ENCODE measurements at places on chromosomes 12 and 14.

- DNase-seq, result no peak
Measured at GRCh38 chr12:93042283-93042682, 113.2 kb upstream of the EEA1 start.

GRCh38 chr12:96053476-96054243, 18.3 kb upstream of the LTA4H start:
- DNase-seq, result no peak

- no peak for DNase-seq
Measured at GRCh38 chr12:108321688-108322087, 17.4 kb downstream of the CMKLR1 start.

DNA sequence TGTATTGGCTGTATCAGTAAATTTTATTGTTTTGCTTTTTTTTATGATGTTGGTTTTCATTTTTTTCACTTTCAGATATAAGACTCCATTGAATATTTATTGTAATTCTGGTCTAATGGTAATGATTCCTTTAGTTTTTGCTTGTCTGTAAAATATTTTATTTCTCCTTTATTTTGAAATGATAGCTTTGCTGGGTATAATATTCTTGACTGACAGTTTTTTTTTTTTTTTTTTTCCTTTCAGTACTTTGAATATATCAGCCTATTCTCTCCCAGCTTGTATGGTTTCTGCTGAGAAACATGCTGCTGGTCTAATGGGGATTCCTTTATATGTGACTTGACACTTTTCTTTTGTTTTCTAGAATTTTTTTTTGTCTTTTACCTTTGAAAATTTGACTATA, 195.1 kb upstream of the SLC38A2 start:
- DNase-seq, result no peak

DNA sequence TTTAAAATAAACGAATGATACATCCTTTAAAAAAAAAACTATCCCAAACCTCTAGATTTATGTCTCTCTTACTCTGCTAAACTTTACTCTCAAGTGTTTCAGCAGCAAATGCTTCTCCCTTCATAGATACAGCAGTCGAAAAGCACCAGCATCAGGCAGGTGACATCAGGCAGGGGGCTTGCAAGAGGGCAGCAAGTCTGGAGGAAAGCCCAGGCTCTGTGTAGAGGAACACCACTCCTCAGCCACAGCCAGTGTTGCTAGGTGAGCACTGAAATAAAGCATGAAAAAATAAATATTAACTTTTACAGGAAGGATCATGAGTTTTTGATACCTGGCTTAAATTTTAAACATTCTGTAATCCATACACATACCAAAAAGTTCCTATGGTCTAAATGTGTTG, 419.4 kb downstream of the GALC start:
- no peak for DNase-seq

DNA sequence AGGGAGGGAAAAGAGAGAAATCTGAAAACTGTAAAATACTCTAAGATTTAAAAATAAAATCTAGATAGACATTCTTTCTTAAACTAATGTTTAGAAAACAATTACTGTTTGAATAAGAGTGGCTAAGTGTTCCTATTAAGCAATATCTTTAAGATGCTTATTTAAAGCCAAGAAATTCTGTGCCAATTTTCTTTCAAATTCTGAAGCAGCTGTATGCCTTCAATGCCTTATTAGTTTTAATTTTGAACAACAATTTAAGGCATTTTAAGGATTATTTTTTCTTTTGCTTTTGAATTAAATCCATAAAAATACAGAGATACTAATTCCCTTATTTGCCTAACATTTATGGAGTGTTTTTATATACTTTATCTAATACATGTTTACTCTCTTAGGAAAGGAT, 50.3 kb upstream of the KITLG start:
- no peak for DNase-seq

DNA sequence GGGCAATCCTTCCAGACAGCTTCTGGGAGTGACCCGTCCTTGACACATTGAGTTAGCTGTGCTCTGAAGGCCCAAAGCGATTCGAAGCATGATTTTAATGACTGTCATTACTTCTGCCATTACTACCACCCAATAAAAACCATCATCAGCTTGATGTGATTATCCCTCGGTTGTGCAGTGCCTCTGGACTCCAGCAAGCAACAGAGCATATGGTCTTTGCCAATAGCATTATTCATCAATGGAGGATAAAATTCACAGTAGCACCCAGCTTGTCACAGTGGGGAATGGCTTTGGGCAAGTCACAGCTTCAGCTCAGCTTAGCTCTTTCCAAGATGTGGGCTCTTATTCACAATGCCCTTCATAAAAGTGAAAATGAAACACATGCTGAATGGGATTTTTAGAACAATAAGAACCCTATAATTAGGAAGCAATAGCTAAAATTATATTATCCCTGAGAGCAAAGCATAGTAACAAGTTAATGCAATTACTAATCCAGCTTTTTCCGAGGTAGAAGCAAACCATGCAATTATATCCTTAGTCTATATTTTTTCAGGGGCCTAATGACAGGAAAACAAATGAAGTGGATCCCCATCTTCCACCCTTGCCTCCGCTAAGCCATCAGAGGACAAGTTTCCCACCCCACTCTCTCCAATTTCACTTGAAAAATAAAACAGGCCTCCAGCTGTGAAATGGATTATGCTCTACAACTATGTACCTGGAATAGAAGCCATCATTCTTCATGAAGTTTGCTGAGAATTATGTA, 163.0 kb upstream of the EEA1 start:
- no peak for DNase-seq

DNA sequence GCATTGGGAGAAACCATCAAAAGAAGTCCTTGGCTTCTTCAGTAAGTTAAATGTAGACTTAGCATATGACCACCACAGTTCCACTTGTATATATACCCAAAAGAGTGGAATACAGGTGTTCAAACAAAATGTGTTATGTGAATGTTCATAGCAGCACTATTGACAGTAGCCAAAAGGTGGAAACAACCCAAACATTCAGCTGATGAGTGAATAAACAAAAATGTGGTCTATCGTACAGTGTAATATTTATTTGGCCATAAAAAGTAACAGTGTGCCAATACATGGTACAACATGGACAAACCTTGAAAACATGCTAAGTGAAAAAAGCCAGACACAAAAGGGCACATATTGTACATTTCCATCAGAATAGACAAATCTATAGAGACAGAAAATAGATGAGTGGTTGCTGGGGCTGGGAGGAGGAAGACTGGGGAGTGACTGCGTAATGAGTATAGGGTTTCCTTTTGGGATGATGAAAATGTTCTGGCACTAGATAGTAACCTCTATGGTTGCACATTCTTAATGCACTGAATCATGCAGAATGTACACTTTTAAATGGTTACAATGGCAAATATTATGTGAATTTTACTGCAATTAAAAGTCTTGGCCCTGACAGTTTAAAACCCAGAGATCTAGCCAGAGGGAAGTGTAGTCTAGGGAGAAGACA, 5.5 kb downstream of the ERP29 start:
- no peak for DNase-seq

- no peak for DNase-seq
Measured at GRCh38 chr12:26749781-26750180, 83.2 kb downstream of the ITPR2 start.

DNA sequence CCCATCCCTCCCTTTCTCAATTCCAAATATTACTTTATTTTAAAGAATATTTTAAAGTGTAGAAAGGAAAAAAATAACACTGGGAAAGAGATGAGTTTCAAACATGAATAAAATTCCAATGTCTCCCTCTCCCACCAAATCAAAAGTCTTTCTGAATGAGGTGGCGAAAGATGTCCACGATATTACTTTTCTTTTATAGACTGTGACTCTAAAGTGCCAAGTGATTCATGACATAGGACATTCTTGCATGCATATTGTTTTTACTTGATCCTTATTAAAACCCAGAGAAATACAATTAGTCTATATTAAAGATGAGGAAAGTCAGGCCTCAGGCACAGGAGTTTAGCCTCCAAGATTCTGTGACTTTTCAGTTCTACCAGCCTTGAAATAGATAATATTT, 16.0 kb upstream of the LUM start:
- no peak for DNase-seq

- no peak for DNase-seq
Measured at GRCh38 chr14:20460458-20461224, 593 bp downstream of the PIP4P1 start.

GRCh38 chr12:7146228-7146627, 16.1 kb downstream of the CLSTN3 start:
- DNase-seq, result no peak

- no peak for DNase-seq
Measured at GRCh38 chr12:67382241-67382871, 113.2 kb downstream of the CAND1 start.

DNA sequence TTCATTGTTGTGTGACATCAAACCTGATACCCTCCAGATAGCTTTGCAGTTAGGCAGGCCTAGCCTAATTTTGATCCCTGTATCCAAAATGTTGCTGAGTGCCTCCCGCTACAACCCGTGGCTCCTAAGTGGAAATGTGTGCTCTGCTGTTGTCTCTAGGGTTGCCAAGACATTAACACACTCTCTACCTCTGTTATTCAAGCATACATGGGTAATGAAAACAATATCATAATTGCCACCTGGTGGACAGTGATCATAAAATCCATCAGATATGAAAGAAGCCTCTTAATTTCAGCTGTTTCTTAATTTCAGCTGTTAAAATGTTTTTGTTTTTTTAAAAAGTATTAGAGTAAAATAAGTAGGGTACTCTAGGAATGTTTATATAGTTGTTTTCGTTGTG, 93.5 kb downstream of the PLEKHA5 start:
- DNase-seq, result no peak

DNA sequence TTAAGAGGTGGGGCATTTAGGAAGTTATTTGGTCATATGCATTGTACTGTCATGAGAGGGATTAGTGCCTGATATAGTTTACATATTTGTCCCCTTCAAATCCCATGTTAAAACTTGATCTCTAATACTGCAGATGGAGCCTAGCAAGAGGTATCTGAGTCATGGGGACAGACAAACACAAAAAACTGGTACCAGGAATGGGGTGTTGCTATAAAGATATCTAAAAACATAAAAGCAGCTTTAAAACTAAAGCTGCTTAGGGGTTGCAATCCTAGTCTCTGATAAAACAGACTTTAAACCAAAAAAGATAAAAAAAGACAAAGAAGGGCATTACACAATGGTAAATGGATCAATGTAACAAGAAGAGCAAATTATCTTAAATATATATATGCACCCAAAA, 11.6 kb downstream of the CRY1 start:
- no peak for DNase-seq

DNA sequence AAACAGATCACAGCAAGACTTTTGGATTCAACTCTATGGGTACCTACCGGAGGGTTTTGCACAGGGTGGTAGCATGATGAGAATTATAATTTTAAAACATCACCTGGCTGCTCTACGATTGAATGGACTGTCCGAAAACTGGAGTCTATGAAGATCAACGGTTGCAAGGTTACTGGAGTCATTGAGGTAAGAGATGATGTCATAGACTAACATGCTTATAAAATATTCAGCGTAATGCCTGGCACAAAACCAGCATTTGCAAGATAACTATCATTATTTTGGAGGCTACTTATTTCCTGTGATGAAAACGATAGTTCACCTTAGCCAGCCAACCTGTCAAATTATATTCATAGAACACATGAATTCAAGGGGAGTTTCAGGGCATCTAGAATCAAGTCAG, 580.6 kb upstream of the TBX3 start:
- DNase-seq, result no peak

DNA sequence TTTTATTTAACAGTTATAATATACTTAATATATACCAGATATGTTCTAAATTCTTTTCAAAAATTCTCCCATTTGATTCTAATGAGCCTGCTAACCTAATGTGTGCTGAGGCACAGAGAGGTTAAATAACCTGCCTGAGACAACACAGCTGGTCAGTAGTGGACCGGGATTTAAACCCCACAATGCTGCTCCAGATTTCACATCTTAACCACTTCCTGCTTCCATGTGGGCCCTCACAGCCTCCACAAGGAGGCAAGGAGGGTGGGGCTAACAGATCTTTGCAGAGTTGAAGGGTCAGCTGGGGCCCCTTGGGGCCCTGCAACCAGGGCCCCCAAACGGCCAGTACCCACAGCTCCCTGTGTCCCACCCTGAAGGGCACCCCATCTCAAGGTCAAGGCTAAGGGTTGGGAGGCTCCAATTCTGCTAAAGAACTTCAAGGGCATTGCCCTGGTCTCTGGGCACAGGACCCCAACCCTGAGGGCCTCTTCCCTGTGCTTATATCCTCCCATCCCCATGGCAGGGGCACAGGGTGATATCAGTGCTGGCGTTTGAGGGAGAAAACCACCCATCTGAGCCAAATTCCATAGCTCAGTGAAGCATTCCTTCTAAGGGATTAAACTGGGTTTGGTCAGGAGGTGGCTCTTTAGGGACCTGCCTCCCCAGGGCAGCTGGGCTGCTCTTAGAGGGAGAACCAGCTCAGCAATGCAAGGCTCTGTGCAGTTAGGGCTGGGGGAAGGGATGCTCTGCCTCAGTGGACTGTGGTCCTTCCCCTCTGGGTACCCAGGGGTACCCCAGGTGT, 2.2 kb downstream of the KRT80 start:
- no peak for DNase-seq

- DNase-seq, result no peak
Measured at GRCh38 chr14:33859306-33859705, 91.6 kb downstream of the EGLN3 start.

DNA sequence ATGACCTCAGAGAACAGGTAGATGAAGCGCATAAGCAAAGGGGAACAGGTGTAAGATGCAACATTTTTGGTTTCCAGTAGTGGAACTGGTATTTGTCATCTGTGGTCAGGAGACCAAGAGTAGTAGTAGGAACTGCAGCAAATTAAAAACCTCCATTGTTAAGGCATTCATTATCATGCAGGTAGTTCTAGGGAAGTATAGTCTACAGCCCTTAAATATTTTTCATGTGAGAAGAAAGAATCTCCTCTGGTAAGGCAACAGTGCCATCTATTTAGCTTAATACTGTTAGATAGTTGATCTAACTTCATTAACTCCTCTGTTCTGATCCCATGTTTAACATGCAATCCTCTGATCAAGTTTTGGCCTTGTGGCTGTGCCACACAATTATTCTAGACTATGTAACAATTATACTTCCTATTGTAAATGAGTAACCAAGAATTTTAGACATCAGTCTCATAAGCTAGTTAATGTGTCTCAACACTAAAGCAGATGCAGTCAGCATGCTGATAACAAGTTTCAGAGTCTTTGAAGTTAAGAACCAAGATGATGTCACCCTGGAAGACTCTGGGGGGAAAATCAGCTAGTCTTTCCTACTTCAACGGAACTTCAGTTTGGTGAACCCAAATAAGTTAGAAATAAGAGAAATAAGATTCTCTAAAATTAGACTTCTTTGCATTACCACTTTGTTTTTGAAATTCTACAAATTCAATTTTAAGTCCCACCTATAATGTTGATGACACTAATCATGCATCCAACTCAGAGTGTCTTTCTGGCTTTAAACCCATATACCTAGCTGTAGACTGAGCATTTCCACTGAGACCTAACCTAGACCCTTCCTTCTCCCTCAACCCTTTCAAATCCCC, 70.9 kb downstream of the STXBP6 start:
- DNase-seq, result no peak

DNA sequence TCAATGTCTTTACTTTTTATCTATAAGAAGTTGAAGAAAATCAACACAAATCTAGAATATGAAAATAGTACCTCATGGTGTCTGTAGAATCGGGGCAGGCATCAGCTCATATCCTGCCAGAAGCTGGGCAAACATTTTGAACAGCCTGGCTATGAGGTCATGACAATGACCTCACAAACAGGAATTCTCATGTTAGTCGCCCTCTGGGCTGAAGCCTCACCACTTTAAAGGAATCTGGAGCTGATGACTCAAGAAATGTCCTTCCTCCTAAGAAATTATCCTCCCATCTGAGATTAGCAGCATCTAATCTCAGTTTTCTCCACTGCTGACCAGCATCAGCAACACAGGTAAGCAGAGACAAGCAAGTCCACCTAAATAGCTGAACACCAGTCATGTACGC, 27.1 kb downstream of the CLIP1 start:
- no peak for DNase-seq

- DNase-seq, result no peak
Measured at GRCh38 chr12:64457032-64457431, 5.1 kb downstream of the TBK1 start.
